Stimulated activated CD4-positive, alpha-beta T cell treated with anti-CD3 and anti-CD28 coated beads, Interleukin-15, amount 100 ng/mL, for 1 hour (primary cell): ENCODE measurements at places on chromosomes 4 and X.

- DNase-seq: no peak
Measured at GRCh38 chr4:67697860-67698687, 2.9 kb downstream of the UBA6 start.

DNA sequence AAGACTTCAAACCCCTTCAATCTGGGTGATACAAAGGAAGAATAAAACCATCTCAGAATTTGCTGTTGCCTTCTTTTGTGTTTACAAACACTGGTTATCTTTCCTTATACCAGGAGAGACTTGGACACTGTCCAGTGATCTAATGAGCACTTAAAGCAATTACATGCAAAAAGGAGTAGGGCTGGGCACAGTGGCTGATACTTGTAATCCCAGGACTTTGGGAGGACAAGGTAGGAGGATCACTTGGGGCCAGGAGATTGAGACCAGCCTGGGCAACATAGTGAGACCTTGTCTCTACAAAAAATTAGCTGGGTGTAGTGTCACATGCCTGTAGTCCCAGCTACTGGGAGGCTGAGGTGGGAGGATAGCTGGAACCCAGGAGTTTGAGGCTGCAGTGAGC, 95.7 kb upstream of the DRD5 start:
- DNase-seq: no peak

DNA sequence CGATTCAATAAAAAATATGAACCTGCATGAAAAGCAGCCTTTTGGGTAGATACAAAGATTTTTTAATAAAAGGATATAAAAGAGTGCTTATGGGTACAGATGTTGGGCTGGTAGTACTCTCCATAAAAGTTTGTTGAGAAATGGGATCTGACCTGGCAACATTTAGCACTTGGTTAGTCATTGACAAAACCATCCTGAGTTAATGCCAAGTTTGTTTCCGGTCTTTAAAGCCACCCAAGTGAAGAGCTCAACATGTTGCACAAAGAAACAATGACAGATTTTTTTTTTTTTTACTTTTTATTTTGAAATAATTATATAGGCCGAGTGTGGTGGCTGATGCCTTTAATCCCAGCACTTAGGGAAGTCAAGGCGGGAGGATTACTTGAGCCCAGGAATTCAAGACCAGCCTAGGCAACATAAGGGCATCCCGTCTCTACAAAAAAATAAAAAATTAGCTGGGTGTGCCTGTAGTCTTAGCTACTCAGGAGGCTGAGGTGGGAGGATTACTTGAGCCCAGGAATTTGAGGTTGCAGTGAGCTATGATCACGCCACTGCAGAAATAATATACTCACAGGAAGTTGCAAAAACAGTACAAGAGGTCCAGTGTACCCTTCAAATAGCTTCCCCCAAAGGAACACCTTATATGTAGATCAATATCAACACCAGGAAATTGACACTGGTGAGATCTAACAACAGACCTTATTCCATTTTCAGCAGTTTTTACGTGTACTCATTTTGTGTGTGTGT, 16.6 kb downstream of the CHST7 start:
- DNase-seq: no peak

- DNase-seq: no peak
Measured at GRCh38 chr4:189001971-189002450, 862.8 kb downstream of the TRIML1 start.

DNA sequence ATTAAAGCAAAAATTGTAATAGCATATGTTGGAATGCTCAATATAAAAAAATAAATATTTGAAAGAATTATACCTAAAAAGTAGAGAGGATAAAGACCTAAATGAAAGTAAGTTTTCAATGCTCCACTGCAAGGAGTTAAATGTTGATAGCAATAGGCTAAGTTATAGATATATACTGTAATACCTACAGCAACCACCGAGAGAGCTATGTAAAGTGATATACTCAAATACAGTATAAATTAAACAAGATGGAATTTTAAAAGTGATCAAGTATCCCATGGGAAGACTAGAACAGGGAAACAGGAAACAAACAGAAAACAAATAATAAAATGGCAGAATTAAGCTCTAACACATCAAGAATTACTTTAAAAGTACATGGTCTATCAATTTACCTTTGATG, 73.9 kb downstream of the CASP3 start:
- no peak for DNase-seq
